Stimulated activated CD8-positive, alpha-beta memory T cell treated with anti-CD3 and anti-CD28 coated beads, Interleukin-4, amount 100 ng/mL, for 1 hour (primary cell): ENCODE measurements at places on chromosomes 4 and X.

- no peak for DNase-seq
Observed at GRCh38 chr4:107034091-107034995, 1.8 kb downstream of the DKK2 start.

DNA sequence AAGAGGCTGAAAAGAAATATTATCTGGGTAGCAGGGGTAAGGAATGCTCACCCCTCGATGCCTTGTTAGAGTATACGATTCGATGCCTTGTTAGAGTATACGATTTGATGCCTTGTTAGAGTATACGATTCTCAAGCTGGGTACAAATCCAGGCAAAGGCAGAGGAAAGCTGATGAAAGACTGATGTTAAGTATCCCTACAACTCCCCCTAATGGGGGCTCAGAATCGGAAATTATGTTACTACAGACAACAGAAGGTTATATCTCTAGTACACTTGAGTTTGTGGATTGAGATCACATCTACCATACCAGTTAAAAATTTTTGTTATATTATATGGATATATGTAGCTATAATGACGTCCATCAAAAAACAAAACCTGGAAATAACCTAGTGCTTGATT lies 4.8 kb downstream of the LRRC66 start:
- no peak for DNase-seq

GRCh38 chr4:126799416-126799815 lies 833.3 kb upstream of the INTU start:
- no peak for DNase-seq

DNA sequence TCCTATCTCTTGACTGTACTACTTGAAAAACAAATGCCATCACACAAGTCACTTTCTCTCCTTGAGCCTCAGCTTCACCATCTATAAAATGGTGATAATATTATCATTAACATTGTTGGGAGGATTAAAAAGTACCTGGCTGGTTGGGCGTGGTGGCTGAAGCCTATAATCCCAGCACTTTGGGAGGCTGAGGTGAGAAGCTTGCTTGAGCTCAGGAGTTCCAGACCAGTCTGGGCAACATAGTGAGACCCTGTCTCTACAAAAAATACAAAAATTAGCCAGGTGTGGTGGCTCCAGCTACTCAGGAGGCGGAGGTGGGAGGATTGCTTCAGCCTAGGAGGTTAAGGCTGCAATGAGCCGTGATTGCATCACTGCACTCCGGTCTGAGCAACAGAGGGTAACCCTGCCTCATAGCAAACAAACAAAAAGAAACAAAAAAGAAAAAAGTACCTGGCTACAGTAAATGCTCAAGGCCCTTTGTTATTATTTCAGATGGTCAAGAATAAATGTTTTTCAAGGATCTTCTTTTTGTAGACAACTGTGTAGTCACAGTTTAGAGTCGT lies 120.3 kb downstream of the CHRNA9 start:
- DNase-seq, result no peak

DNA sequence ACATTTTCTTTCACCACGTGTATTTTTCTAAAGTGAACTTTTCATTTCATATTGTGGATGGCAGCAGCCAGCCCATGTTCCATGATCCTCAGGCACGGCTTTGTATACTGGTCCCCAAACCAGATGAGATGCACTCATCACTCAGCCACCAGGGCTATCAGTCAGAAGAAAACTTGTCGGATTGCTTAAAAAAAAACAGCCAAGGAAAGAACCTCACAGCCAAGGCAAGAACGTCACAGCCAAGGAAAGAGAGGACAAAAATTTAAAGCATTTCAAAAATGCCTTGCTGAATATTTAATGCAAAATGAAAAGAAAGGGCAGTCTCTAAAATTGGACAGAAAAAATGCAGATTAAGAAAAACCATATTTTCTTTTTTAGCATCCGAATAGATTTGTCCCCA lies 333.3 kb downstream of the PDGFC start:
- no peak for DNase-seq

- DNase-seq, result no peak
Observed at GRCh38 chrX:56385336-56385735, 153.2 kb downstream of the KLF8 start.

DNA sequence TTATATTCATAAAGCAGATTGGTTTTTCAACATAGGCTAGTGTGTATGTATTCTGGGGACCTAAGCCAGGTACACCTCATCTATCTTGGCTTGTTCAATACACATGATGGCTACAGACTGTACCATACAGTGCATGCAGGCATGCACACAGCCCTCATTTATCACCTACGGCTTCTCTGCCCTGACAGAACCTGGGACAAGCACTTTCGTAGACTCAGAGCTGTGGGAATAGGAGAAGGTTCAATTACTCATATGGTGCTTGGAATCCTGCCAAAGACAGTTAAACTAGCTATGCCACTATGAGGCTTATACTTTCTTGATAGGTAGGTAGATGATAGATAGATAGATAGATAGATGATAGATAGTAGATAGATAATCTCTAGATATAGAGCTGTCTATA lies 457.2 kb downstream of the GALNTL6 start:
- no peak for DNase-seq

GRCh38 chrX:147838465-147839131 lies 73.1 kb upstream of the FMR1 start:
- DNase-seq, result no peak

DNA sequence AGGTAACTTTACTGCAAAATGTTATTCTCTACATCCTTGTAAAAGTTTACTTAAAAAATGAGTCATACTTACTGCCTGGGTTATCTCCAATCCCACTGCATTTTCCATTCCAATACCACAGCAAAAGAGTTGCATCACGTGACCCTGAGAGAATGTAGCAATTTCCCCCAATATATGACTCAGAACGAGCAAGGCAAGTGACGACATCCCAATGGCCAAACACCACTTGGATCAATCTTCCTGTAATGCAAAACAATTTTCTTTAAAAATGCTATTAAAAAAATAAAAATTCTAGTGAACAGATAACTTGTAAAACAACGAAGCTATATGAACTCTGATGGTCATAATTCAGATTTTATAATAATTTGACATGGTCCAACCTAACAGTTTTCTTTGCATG lies 224.3 kb downstream of the DCLK2 start:
- no peak for DNase-seq

DNA sequence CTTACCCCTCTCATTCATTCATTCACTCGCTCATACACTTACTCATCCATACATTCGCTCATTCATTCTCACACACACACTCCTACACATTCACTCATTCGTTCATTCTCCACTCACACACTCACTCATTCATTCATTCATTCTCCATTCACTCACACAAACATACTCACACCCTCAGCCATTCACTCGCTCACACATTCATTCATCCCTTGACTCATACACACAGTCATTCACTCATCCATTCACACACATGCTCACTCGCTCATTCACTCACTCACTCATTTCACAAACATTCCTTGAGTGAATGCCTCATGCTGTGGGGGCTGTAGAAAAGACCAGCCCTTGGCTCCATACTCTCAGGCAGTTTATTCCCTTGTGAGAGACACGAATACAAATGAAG lies 151.1 kb upstream of the MAMLD1 start:
- DNase-seq, result no peak

GRCh38 chr4:101345271-101345595 lies 2.1 kb downstream of the PPP3CA start:
- no peak for DNase-seq

DNA sequence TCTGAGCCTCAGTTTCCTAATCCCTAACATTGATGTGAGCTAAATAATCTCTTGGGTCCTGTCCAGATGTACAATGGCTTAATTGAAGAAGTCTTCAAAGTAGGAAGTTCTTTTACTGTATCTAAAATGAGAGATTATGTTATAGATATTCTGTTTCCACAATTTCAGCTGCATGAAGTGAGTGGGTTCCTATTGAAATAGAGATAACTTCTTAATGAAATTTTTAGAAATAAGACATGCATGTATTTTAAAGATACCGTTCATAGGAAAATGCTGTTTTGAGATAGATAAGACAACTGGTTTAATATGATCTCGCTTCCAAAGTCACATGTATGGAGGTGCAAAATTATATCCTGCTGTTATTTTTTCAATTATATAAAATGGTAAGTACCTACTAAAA lies 71.9 kb downstream of the CLDN22 start:
- DNase-seq, result no peak

GRCh38 chr4:28277931-28278330 lies 1417.3 kb downstream of the STIM2 start:
- DNase-seq, result no peak

GRCh38 chr4:108742451-108743420 lies 20.1 kb downstream of the ETNPPL start:
- no peak for DNase-seq

DNA sequence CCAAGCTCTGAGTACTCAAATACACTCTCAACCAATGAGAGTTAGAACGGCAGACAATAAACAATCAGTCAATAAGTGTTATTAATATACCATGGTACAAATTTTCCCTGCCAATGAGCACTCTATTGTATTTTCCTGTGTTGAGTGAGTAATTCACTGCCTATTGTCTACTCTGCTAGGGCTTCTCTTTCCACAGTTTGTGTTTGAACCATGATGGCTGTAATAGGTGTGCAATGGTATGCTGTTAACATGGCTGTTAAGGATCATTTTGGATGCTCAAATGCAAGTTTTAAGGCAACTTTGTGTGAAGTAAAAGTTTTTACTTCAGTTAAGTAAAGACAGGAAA lies 41.2 kb downstream of the RPS6KA3 start:
- no peak for DNase-seq

DNA sequence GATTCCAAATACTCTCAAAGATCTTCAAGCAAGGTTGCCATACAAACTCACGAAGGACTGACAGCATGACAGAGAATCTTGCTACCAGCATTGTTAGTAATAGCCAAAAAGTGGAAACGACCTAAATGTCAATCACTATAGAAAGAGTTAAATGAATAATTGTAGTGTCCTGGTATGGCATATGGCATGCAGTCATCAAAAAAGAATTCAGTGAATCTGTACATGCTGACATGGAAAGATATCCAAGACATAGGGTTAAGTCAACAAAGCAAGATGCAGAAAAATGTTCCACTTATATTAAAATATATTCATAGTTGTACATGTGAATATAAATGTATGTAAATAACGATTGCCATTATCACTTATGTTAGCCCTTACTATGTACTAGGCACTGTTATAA lies 37.6 kb downstream of the SRPX2 start:
- DNase-seq, result no peak

DNA sequence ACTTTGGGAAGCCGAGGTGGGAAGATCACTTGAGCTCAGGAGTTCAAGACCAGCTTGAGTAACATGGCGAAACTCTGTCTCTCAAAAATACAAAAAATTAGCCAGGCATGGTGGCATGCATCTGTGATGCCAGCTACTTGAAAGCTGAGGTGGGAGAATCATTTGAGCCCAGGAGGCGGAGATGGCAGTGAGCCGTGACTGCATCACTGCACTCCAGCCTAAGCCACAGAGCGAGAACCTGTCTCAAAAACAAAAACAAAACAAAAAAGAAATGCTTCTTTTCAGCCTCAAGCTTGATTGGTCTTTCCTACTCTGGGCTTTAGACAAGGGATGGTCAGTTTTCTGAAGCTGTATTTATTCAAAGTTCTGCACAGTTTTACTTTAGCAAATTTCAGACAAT lies 15.8 kb upstream of the DHRSX start:
- DNase-seq, result no peak

- no peak for DNase-seq
Observed at GRCh38 chrX:46837558-46838485, 979 bp downstream of the RP2 start.

DNA sequence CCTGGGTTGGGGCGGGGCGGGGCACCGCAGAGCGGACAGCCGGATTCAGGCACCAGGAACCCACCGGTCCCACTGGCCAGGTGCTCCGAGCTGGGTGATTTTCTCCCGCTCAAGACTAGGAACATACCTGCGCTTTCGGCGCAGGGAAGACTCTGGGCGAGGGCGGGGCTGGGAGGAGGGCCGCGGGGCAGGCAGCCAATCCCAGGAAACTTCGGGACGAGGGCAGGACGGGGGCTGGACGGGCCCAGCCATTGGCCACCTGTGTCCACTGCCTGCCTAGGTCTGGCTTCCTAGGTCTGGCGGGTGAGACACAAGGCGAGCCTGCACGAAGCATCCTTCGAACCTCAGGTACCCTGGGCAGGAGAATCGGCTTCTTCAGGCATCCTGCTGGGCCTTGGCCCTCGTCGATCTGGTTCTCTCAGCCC lies 274 bp upstream of the ERVMER34-1 start:
- DNase-seq, result no peak

GRCh38 chrX:15815779-15816437 lies 25.6 kb downstream of the ZRSR2 start:
- no peak for DNase-seq

- DNase-seq, result no peak
Observed at GRCh38 chr4:145189981-145190380, 9.6 kb upstream of the OTUD4 start.

DNA sequence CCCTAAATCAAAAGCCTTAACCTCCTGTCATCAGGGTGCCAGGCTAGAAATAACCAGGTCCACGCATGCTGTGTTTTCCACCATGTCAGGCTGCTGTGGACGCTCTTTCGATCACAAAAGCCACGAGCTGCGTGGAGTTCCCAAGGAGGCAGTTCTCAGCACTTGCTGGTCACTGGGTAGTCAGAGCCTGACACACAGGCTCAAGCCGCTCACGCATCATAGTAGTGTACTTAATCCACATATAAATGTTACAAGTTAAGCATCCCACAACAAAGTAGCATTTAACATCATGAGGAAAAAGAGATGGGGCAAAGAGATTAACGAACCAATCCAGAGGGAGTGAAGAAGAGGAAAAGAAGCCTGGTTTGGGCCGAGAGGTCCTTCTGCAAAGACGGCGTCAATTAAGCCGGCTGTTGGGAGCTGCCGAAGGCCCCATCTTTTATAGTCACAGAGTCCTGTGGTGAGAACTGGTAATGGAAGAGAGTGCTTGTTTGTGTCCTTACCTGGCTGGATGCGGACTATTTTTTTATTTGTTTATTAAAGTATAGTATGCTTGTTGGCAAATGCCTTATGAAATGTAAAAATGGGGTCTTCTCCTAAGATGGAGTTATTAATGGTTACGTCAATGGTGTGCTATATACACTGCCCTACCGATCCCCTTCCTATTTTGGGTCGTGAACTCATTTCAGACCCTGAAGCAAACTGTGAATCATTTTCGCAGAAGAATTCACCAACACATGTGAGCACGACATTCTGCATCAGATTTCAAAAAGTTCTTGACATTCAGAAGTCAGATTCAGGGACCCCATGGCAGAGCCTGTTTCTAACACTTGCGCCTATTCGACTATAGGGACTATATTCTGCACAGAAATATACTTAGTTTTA lies 675 bp downstream of the PRIMPOL start:
- DNase-seq, result no peak

- no peak for DNase-seq
Observed at GRCh38 chr4:183422962-183423631, 21.3 kb upstream of the CDKN2AIP start.

- no peak for DNase-seq
Observed at GRCh38 chr4:188297873-188298272, 158.6 kb downstream of the TRIML1 start.
